ENCODE measurements at places on chromosomes 6 and 20.

- no peak for DNase-seq
Measured at GRCh38 chr20:61234224-61234890, 17.7 kb upstream of the CDH4 start.

DNA sequence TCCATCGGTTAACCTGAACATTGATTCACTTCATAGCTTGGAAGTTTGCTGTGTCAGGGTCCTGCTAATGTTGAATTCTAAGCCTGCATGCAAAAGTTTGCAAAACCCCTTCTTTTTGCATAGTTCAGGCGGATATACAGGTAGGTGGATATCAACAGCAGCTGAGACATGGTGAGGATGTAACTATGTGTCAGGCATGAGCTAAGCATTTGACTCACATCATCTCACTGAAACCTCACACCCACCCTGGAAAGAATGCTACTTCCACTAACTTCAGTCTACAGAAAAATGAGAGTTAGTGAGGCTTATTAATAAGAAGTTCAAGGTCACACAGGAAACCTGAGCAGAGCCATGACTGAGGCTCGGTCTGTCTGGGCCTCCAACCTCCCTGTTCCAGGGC is 276.9 kb downstream of the BMP7 start:
- DNase-seq: no peak

DNA sequence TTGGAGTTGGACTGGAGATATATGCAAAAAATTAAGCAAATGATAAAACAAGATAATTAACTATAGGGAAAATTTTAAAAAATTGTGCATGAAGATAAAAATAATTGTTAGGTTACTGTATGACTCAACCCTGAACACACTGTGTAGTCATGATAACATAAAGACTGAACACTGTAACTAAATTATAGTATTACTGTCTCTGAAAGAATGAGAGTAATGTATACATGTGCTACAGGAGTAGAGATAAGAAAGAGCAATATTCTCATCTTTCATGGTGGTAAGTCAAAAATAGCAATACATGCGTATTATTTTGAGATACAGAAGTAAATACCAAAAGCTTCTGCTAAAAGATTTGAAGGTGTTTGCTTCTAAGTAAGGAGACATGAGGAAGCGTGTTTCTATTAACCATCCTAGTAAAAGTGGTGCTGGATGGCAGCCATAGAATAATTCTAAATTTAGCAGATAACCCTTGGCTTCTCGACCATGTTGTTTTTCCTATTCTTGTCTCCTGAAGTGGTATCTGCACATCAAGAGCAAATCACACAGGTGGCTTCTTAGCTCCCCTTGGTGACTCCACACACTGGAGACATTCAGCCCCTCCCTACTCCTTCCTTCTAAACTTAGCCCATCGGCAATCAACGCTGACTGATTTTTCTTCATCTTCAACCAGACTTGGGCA is 390.6 kb upstream of the PLCB4 start:
- DNase-seq: no peak

DNA sequence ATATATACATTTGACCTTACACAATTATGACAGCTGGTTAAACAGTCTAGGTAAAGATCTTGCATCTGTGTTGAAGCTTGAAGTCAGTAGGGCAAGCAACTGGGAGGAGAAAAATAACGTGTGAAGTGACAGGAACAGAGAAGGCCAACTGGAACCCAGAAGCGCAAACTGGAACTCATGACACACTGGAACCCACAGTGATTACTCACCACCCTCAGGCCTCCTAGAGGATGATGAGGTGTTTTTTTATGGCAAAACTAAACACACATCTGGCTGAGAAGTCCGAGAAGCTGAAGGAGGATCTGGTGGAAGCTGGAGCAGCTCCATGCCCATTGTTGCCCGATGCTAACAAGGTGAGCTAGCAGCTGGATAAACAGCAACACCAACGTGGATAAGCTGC is 108.1 kb downstream of the TMEM200A start:
- no peak for DNase-seq

GRCh38 chr6:141056945-141057625 is 1075.6 kb upstream of the GJE1 start:
- DNase-seq: no peak

GRCh38 chr6:20879526-20879925 is 345.3 kb downstream of the CDKAL1 start:
- DNase-seq: no peak

- no peak for DNase-seq
Measured at GRCh38 chr6:4870821-4871494, 94.8 kb downstream of the CDYL start.

- no peak for DNase-seq
Measured at GRCh38 chr6:91708534-91708933, 1121.7 kb upstream of the MAP3K7 start.

DNA sequence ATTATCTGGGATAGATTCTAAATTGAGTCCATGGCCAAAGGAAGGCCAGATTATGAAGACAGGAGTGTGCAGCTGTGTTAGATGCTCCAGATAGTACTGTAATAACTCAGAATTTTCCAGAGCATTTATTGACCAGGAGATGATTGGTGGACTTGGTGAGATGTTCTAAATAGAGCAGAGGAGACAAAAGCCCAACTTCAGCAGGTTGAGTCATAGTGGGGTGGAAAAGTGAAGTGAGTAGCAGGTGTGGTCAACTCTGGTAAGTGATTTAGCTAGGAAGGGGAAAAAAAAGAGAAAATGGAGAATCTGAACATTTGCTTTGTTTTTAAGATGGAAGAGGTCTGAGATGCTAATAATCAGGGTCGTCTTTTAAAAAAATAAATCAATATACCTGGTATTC is 227.4 kb downstream of the TMEM200A start:
- DNase-seq: no peak

- DNase-seq: no peak
Measured at GRCh38 chr6:148867862-148868261, 121.0 kb downstream of the UST start.

- no peak for DNase-seq
Measured at GRCh38 chr6:12507636-12508035, 208.9 kb upstream of the PHACTR1 start.

- no peak for DNase-seq
Measured at GRCh38 chr6:64504503-64504902, 868.9 kb downstream of the PHF3 start.

DNA sequence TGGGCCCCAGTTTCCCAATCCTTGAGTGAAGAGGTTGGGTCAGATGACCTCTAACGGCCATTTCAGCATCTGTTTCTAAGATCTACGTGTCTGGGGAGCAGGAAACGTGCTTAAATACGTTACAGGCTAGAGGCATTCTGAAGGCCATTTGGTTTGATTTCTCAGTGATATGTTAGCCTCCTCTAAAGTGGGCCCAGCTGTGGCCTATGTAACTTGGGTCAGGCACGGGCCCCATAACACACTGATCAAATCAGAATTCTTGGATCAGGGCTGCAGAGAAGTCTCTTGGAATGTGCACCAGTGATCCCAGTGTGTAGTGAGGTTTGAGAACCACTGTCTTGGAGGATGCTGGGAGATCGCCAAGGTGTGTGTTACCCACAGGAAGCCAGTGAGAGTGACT is 36.1 kb upstream of the TGM3 start:
- DNase-seq: no peak

DNA sequence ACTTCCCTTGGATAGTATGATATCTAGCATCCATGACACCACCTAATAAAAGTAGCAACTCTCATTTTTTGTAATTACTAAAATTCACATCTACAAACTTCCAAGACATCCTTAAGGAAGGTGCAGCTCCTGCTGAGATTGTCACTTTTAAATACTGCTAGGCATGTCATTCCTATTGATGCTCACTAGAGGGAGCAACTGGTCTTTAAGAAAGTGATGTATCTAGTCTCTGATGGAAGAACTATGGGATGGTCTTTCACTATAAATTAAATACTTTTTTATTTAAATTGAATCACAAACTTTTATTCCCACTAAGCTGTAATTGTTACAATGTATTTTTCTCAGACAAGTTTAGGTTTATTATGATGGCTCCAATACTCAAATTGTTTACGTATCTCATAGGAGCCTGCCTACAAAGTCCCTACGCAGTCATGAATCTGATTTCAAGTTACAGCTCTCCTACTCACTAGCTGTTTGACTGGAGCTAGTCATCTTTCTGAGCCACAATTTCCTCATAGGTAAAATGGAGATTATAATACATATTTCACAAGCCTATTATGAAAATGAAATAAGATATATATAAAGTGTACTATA is 8.1 kb upstream of the TSPYL1 start:
- DNase-seq: peak; percentile 24

DNA sequence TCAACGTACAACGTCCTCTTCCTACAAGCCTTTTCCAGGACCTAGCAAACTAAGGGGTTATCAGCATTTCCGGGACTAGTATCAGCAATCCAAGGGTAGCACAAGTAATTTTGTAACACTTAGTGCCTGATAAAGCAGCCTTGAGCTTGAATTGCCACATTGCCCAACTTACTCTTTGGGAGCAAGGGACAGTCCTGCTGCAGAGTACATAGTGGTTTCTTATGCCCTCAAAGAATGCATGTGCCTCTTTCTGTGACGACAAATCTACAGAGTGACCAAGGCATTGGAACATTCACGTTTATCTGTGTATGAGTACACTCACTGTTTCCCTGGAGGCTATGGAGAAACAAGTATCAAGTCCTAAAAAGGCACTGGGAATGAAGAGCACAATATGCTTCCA is 3.2 kb upstream of the ID4 start:
- no peak for DNase-seq

DNA sequence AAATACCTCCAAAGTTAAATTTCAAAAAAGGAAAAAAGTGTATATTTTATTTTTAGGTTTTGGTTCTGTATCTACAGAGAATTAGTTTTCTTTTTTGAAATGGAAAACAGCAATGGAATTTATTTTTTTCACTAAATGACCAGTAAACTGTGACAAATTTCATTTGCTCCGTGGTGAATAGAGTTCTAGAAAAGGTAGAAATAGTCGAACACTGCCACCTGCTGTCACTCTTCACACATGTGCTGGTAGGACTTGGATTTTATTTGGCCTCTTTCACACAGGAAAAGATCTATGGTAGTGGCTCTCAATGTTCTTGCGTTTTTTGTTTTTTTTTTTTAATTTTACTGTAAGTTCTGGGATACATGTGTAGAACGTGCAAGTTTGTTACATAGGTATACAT is 312.5 kb downstream of the EYA4 start:
- peak; percentile 40 for DNase-seq

DNA sequence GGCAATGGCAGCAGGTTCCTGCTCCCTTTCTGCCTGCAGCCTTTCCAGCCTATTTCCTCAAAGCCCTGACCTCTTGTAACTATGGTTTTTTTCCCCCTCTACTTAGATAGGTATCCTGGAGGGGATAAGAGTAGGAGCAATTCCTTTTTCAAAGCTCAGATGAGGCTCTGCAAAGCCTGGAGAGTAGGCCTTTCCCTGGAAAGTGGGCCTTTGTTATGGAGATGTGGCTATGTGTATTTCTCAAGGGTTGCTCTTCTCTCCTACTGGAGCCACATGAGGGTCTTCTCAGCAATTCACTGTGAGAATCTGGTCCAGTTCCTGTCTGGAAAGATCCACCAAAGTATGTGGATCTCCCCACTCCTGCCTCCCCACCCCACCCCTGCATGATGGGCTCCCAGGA is 96.0 kb downstream of the DTD1 start:
- no peak for DNase-seq

GRCh38 chr6:107216197-107216933 is 101.0 kb upstream of the BEND3 start:
- DNase-seq: no peak

- DNase-seq: no peak
Measured at GRCh38 chr20:35368666-35369423, 42.9 kb downstream of the UQCC1 start.

- no peak for DNase-seq
Measured at GRCh38 chr20:9092655-9093054, 23.8 kb downstream of the PLCB4 start.

- DNase-seq: no peak
Measured at GRCh38 chr6:33828764-33829731, 25.2 kb upstream of the MLN start.

DNA sequence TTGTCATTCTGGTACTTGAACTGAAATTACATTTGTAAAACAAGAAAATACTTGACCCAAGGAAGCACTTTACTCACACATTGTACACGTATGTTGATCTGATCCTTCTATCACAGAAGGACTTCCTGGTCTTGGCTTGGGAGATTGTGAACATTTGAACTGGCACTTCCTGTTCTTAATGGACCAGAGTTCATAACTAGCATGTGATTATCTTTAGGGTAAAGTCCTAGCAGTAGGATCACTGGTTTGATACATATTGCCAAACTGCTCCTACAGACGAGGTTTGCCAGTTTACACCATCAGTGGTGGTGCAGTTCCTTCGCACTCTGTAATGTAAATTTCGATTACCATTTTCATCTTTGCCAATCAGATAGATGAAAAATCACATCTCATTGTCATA is 12.7 kb downstream of the HECA start:
- no peak for DNase-seq

DNA sequence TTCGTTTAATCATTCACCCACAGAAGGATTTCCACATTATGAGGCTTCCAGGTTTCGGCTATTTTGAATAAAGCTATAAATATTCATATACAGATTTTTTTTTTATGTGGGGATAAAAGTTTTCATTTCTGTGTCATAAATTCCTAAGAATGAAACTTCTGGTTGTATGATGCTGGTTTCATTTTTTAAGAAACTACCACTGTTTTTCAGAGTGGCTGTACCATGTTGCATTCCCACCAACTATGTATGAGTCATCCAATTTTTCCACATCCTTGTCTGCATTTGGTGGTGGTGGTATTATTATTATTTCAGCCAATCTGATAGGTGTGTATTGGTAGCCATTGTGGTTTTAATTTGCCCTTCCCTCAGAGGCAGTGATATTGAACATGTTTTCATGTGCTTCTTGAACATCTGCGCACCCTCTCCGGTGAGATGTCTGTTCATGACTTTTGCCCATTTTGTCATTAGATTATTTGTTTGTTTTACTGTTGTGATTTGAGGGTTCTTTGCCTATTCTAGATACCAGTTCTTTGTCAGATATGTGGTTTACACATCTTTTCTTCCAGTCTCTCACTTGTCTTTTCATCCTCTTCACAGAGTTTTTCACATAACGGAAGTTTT is 75.5 kb downstream of the DOK5 start:
- DNase-seq: no peak

DNA sequence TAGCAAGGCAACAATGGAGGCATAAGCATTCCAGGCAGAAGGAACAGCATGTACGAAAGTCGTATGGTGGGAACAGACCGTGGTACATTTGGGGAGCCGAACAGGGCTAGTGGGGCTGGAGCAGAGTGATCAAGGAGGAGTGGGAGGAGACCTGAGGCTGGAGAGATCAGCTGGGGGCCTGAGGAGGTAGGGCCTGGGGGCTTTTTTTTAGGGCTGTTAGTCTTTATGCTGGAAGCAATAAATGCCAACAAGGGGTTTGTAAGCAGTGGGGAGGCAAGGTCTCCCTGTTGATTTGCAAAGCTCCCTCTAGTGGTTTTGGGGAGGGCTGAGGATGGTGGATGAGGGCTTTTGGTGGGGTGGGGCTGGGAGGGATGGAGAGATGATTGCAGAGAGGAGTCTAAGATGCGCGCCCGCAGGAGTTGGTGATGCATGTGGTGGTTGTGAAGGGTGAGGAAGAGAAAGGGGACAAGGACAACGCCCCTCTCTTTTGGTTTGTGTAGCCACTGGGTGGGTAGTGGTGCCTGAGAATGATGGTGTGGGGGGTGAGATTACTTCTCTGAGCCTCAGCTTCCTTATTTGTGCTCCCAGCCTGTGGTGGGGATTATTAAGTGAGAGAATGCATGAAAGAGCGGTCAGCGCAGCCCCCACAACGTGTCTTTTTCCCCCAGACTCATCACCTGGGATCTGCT is 74.1 kb upstream of the TOX2 start:
- DNase-seq: peak; percentile 9

Data from NCI-H1092 treated with DMSO at 0.1 percent for 48 hours (cell line).